GM04503 (cell line): ENCODE measurements at places on chromosomes 5 and 9.

GRCh38 chr5:149632311-149633251 lies 51.3 kb downstream of the ARHGEF37 start:
- no peak for DNase-seq

DNA sequence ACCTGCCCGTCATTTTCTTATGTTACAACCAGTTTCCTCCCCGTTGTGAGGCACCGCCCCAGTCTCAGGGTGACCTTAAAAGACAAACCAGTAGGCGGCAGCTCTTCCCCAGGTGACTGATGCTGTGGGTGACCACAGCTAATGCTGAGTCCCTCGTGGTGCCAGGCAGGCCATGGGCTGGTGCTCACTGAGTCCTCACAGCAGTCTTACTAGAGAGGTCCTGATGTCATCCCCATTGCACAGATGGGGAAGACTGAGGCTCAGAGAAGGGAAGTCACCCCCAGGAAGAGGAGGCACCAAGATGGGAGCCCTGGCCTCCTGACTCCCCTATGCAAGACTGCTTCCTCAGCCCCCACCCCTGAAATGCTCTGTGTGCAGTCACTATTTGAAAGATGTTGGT lies 978 bp downstream of the CFAP157 start:
- DNase-seq: no peak

DNA sequence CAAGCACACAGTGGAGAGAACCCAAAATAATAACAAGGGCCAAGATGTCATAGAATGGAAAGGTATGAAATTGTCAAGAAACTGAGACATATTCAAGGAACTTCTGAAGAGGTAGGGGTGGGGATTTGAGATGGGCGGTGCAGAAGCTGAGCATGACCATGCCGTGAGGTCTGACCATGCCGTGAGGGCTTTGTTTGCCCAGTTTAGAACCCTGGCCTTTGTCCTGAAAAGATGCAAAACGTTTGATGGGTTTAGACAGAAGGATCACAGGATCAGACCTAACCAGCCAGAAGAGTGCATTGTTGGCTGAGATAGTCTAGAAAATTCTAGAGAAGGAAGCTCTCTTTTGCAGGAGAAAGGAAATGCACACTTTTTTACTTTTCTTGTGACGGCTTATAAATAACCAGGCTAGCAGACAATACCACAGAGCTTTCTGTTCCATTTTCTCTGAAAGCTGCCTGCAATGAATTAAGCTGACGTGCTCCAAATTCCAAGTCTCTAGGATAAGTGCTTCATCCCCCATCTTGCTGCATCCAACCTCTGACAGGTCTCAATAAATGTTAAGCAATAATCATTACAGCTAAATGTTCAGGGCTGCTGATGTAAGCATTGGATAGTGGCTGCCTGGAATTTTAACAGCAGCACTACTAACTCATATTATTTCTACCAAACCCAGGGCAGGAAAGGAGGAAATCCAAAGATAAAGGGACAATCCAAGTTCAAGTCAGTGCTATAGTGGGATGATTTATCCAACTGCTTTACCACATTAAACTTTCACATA lies 110.9 kb upstream of the IL6ST start:
- DNase-seq: no peak

DNA sequence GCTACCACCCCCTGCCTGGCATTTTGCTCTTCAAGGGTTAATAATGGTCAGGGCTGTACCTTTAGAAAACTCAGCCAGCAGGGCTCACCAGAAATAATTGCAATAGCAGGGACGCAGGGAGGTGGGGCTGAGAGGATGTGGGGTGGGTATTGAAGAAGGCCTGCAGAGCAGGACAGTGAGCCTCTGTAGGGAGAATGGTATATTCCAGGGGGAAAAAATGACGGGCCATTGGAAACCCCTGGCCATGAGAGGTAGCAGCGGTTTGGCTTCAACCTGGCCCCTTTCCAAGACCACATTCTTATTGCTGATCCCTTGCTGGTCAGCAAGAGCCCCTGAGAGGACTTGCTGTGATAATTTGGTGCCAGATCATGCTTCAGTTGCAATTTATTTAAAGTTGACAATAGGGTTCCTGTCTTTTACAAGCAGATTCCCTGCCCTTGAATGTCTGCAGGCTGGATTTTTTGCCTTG lies 36.7 kb upstream of the CTNNA1 start:
- DNase-seq: no peak

DNA sequence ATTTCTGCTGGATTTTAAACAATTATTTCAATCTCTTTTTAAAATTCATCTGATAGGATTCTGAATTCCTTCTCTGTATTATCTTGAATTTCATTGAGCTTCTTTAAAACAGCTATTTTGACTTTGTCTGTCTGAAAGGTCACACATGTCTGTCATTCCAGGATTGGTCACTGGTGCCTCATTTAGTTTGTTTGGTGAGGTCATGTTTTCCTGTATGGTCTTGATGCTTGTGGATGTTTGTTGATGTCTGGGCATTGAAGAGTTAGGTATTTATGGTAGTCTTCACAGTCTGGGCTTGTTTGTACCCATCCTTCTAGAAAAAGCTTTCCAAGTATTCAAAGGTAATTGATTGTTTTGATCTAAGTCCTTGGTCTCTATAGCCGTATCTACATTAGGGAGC lies 39.1 kb downstream of the DENND4C start:
- DNase-seq: no peak

DNA sequence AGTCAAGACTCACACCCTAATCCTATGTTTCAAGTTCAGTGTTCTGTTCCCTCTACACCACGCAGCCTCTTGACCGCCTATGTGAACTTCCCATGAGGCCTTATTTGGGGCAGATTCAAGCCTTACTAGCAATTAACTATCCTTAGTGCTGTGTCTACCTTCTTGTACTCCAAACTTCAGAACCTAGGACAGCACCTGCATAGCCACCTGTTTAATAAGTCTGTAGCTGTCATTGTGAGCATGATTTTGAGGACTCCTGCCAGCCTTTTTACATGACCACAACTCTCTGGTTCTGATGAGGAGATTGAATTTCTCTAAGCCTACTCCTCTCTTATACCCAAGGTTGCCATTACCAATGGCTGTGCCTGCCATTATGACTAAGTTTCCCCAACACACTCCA lies 50.8 kb upstream of the PCSK1 start:
- DNase-seq: no peak

GRCh38 chr5:100790170-100790665 lies 112.9 kb downstream of the ST8SIA4 start:
- DNase-seq: no peak
